ENCODE measurements at places on chromosomes 1 and 21.

DNA sequence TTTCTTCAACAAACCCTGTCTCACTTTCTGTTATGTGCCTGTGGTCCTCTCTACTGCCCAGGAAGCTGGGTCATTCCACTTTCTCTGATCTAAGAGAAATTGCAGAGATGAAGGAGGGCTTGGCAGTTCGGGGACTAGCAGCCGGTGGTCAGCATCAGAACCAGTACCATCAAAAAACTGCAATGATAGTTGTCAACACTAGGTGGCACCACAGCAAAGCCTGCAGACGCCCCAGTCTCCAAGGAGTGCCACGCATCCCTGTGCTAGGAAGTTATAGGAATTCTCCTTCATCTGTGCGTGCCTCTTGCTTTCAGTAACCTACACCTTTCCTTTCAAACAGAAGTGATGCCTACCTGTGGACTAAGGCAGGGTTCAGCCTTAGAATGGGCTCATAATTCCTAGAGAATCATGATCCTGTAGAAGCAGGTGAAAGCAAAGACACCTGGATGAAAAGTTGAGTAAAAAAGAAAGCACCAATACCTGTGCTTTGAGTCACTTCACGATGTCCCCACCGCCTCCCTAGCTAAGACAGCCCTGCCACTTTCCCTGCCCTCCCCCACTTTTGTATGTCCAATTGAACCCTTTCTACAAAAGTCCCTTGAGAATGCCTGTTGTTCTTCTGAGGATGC is 129.2 kb downstream of the ADAMTS1 start:
- peak; percentile 51 for DNase-seq

DNA sequence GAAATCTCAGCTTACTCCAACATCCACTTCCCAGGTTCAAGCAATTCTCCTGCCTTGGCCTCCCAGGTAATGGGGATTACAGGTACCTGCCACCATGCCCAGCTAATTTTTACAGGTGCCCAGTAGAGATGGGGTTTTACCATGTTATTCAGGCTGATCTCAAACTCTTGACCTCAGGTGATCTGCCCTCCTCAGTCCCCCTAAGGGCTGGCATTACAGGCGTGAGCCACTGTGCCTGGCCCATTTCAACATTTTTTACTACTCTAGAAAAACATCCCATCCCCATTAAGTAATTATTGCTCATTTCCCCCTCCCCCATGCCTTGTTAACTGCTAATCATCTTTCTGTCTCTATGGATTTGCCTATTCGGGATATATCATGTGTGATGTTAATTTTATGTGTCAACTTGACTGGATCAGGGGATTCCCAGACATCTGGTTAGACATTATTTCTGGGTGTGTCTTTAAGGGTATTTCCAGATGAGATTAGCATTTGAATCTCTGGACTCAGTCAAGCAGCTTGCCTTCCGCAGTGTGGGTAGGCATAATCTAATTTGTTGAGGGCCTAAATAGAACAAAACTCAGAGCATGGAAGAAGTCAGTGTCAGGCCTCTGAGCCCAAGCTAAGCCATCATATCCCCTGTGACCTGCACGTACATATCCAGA is 33.0 kb upstream of the ZBTB8B start:
- no peak for DNase-seq

DNA sequence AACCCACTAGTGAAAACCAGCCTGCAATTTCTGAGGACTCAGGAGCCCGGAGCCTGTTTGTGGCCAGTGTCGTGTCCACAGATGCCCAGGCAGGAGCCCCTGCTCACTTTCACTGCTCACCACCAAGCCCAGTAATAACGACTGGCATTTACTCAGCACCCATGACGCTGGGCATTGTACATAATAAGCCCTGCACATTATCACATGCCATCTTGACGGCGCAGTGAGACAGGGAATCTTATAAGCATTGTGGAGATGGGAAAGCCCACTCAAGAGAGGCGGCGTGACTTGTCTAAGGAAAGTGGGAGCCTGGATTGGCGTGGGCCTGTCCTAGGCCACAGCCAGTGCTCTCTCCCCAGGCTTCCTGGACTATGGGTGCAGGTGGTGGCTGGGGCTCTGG is 28.8 kb upstream of the PEF1 start:
- DNase-seq, result no peak

- DNase-seq, result peak; percentile 76
Measured at GRCh38 chr1:59013276-59013927, 229.6 kb upstream of the JUN start.

- DNase-seq, result no peak
Measured at GRCh38 chr1:58812468-58812867, 28.6 kb upstream of the JUN start.

- DNase-seq, result no peak
Measured at GRCh38 chr1:17509363-17509762, 30.1 kb upstream of the ARHGEF10L start.
